Naive thymus-derived CD4-positive, alpha-beta T cell (primary cell): ENCODE measurements at places on chromosomes 5 and 9.

GRCh38 chr9:85262333-85262732 lies 479.4 kb downstream of the AGTPBP1 start:
- DNase-seq: no peak
- no peak overlapping the region for H3K4me3 ChIP-seq
- no peaks in the 10 kb centered on the region for H3K4me1 ChIP-seq
- no peaks in the 10 kb centered on the region for H3K27me3 ChIP-seq
- no peak overlapping the region for H3K27ac ChIP-seq
- H3K36me3 ChIP-seq: no peaks in the 10 kb centered on the region

DNA sequence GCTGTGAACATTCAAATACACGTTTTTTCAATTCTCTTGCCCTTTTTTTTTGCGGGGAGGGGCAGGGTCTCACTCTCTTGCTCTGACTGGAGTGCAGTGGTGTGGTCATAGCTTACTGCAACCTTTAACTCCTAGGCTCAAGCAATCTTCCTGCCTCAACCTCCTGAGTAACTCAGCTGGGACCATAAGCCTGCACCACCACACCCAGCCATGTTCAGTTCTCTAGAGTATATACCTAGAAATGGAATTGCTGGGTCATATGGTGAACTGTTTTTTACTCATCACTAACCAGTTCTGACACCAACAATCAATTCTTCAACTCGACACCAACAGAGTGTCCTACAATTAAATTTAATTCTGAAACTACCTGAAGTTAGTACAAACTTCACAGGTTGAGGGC lies 85.5 kb upstream of the ZNF169 start:
- no peaks in the 10 kb centered on the region for H3K27me3 ChIP-seq
- no peak for DNase-seq
- no peaks in the 10 kb centered on the region for H3K36me3 ChIP-seq
- no peak overlapping the region for H3K4me3 ChIP-seq

DNA sequence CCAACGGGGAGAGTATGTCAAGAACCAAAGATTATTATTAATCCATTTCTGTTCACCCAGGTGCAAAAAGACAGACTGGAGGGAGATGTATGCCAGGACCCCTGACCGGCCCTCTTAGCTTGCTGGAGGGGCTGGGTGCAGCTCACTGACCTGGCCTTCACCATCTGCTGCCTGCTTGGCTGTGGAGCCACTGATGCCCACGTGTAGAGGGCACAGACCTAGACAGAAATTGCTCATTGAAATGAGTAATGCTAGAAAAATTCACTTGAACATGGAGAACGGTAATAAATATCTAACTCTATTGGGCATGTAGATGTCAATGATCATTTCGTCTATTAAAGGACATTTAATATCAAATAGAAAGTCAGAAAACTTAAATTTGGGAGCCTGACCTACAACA lies 58.8 kb upstream of the ERCC6L2 start:
- H3K4me1 ChIP-seq: no peaks in the 10 kb centered on the region
- H3K27me3 ChIP-seq: no peaks in the 10 kb centered on the region
- H3K4me3 ChIP-seq: no peak overlapping the region
- no peak overlapping the region for H3K27ac ChIP-seq
- no peak for DNase-seq

GRCh38 chr9:107213561-107214028 lies 69.5 kb upstream of the RAD23B start:
- H3K4me1 ChIP-seq: no peaks in the 10 kb centered on the region
- H3K36me3 ChIP-seq: no peaks in the 10 kb centered on the region
- no peaks in the 10 kb centered on the region for H3K27me3 ChIP-seq
- H3K4me3 ChIP-seq: no peak overlapping the region
- no peak overlapping the region for H3K27ac ChIP-seq

GRCh38 chr5:145825751-145826180 lies 9.4 kb downstream of the PRELID2 start:
- no peaks in the 10 kb centered on the region for H3K36me3 ChIP-seq
- H3K4me1 ChIP-seq: no peaks in the 10 kb centered on the region
- DNase-seq: no peak
- H3K4me3 ChIP-seq: no peak overlapping the region
- no peaks in the 10 kb centered on the region for H3K27me3 ChIP-seq

- H3K36me3 ChIP-seq: no peaks in the 10 kb centered on the region
- DNase-seq: no peak
- no peak overlapping the region for H3K4me3 ChIP-seq
- no peaks in the 10 kb centered on the region for H3K4me1 ChIP-seq
- H3K27ac ChIP-seq: no peak overlapping the region
Observed at GRCh38 chr9:119768266-119768665, 399.0 kb upstream of the BRINP1 start.

- H3K36me3 ChIP-seq: no peaks in the 10 kb centered on the region
- H3K27me3 ChIP-seq: no peaks in the 10 kb centered on the region
- H3K4me3 ChIP-seq: no peak overlapping the region
- no peak for DNase-seq
- no peak overlapping the region for H3K27ac ChIP-seq
Observed at GRCh38 chr9:108033976-108034964, 544.7 kb upstream of the KLF4 start.
